ENCODE measurements at places on chromosomes 7 and 10.

- no peak for DNase-seq
Measured at GRCh38 chr7:78760620-78761355, 692.7 kb downstream of the MAGI2 start.

GRCh38 chr10:13074563-13075451 is 25.2 kb upstream of the OPTN start:
- DNase-seq, result peak; percentile 69

DNA sequence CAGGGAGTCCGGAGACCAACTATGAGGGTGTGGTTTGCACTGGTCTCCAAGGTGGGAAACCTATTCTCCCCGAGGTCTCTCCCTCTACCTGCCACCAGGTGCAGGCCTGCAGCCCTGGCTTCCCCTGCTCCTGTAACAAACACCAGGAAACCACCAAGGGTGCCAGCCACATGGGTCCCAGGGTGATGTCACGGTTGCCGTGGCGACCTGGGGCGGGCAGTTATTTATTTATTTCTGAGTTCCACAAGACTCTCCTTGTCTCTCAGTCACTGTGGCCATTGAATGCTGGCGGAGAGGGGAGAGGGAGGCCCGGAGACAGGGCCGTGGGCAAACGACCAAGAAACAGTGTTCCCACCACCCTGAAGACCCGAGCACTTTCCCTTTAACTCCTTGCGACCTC is 27.0 kb downstream of the MMD2 start:
- no peak for DNase-seq

DNA sequence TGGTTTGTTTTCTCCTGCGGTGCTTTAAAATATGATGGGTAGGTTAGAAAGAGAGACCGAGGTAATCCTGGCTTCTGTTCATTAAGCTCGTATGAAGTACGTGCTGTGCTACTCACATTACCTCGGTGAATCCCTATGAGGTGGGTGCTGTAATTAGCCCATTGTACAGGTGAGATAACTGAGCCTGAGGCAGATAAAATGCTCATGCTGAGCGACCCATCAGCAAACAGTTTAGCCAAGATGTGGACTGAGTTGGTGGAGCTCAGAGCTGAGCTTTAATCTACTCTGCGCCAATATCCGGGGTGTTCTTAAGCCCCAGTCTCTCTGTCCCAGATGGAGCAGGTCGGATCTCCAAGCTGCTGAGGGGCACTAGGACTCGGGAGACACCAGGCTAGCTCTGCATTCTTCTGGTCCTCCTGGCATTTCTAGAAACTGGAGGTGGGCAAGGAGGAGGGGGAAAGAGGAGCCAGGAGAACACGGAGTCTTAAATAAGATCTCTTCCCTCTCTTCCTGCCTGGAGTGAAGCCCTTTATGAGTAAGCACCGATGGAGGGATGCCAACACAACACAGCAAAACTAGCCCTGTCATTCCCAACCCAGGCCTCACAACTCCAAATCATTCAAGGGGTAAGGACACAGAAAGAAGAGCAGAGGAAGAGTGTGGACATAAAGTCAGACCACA is 458.5 kb downstream of the KCNMA1 start:
- peak; percentile 74 for DNase-seq

DNA sequence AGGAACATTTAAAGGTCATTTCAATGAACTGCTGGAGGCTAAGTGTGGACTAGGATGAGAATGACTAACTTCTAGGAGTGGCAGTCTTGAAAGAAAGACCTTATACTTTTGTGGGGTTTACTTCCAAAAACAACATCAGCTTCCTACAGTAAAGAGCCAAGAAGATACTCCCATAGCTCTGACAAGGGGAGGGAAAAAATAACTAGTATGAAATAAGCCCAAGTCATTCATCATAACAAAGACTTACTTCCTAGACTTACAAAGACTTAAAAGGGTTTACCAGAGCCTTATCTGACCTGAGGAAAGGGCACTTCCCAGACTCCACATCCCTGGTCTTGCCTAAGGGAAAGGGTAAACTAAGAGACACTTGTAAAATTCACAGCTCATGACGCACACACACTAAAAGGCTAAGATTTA is 31.7 kb downstream of the ARHGAP12 start:
- no peak for DNase-seq

DNA sequence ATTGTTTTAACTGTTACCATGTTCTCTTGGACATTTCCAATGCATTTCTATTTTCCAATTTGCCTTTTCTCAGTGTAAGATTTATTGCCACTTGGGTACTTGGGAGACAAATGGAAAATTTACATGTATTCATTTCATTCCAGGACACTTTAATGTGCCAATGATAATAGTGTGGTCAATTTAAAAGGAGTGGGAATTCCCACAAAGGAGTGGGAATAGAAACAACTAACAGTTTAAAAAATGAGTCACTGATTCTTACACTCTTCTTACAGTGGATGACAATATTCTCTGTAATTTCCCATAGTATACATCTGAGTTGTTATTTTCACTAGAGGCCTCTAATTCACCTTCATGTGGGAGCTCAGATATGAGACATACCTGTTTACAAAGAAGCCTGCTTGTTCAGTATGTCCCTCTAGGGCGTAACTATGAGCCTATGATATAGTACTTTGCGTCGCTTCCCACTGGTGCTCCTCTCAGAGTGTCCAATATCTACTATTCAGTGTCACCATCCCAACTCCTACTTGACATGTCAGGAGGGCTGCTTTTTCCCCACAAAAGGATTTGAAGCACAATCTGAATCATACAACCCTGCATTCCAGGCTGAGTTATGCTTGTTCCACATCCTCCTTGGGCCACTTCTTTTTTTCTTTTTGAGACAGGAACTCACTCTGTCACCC is 301.3 kb downstream of the PHTF2 start:
- no peak for DNase-seq

DNA sequence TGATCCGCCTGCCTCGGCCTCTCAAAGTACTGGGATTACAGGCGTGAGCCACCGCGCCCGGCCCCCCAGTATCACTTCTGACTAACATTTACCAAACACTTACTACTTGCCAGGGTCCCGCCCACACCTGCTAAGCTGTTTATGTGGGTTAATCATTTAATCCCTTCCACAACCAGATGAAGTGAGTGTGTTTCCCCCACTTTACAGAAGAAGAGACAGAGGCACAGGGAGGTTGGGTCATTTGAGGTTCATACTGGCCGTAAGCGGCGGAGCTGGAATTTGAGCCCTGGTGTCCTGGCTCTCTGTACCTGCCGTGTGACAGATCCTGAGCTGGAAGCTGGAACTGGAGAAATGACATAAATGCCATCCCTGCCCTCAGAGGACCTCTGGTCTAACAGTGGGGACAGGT is 15.1 kb upstream of the VPS37D start:
- DNase-seq, result no peak

GRCh38 chr7:44922351-44922694 is 37.0 kb upstream of the PURB start:
- no peak for DNase-seq

DNA sequence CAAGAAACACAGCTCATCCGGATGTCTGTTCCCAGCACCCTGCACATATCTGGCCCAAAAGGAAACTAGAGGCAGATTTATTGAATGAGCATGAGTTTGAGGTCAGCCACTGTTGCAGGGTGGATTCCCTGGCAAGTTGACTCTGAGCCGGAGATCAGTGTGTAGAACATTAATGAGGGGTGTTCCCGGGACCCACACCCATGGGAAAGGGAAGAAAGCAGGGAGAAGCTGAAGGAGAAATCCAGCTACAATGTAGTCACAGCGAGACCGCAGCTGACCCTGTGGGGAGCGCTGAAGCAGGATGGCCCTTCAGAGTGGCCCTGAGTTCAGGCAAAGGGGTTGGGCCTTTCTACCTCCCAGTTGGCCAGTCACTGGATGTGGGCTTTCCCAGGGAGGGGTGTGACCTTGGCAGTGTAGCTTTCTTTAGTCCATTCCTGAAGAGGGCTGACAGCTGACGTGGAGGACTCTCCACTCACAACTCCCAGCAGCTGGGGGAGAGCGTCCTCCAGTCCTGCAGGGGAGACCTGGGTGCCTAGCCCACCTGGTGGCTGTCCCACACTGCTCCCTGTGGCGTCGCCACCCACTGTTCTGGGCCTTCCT is 324.2 kb upstream of the ZMIZ1 start:
- DNase-seq, result no peak

GRCh38 chr10:129605986-129606518 is 139.0 kb downstream of the MGMT start:
- DNase-seq, result no peak

DNA sequence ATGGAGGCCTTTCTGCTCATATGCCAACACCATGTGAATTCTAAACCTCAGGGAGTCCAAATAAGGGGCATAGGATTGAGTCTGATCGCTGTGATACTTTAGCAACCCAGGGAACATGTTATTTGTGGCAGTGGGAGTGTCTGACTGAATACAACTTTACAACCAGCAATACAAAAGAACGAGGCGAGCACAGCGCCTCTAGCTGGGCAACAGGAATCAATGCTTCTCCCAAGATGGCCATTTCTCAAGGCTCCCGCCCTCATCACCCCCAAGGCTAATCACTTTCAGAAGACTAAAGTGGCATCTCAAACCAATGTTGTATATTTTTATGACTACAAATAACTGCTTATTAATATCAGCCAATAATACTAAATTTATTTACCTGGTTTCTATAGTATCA is 28.1 kb downstream of the YWHAG start:
- no peak for DNase-seq

DNA sequence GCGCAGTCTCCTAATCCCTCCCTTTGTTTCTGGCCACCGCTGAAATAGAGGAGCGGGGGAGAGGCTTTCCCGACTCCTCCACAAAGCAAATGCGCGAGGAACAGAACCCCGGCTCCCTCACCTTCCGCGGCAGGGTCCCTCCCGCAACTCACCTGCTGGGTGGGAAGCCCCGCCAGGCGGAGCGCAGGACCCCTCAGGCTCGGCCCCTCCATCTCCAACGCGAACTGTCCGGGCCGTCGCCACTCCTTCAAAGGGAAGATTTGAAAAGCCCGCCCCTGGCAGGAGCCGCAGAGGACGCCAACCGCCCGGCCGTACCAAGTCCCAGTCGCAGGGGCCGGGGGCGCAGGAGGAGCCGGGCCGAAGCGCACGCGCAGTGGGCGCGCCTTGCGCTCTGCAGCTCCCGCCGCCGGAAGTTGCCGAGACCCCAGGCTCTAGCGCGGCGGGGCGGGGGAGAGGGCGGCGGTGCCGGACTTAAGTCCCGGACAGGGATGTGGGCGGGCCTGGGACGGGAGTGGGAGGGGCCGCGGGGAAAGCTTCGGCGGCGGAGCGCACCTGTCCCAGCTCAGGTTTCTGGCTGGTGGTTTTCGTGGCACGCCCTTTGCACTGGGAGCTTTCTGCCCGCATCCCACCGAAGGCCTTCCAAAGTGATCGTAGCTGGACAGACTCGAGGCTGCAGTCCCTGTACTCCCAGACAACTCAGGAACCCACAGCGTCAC is at the start of gene RTKN2:
RTKN2 (minus strand) TSS at position 446 of the 716 bp plus-strand sequence; CDS start at position 212, 234 bp downstream.
- DNase-seq, result peak; percentile 83

DNA sequence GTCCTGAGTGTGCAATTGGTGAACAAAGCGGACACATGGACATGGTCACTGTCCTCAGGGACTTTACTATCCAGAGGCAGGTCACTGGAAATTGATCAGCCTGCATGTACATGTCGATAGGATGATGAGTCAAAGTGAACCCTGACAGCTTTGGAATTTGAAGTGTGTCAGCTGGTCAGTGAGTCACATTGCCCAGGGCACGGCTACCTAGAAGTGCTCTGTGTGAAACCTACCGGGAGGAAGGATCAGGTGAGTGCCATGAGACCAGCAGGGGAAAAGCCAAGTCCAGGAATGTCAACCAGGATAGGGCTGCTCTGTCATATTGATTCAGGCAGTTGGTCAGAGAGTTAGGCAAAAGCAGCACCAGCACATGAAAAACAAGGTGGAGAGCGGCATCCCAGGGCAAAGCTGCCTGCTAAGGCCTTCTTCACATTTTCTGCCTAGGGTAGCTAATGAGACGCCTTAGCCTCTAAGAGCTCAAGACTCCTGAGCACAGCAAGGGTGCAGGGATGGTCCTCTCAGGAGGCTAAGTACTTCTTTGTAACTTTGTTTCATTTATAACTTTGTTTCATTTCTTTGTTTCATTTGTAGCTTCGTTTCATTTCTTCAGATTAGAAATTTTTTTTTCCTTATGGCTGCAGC is 19.4 kb upstream of the PDCD4 start:
- no peak for DNase-seq

DNA sequence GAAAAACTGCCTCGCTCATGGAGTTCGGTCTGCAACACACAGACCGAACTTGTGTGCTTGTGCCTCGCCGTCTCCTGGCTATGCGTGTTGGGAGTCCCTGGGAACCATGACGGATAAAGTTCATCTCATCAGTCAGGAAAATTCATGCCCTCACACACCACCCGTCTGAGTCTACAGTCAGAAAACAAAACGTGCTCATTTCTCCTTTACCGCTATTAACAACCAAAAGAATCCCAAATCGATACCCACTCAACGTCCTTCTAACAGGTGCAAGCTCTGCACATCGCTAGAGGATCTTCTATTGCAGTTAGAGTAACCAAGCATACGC is 13.6 kb downstream of the CNPY1 start:
- no peak for DNase-seq

GRCh38 chr10:71848325-71849275 is 2.5 kb downstream of the PSAP start:
- DNase-seq, result no peak

DNA sequence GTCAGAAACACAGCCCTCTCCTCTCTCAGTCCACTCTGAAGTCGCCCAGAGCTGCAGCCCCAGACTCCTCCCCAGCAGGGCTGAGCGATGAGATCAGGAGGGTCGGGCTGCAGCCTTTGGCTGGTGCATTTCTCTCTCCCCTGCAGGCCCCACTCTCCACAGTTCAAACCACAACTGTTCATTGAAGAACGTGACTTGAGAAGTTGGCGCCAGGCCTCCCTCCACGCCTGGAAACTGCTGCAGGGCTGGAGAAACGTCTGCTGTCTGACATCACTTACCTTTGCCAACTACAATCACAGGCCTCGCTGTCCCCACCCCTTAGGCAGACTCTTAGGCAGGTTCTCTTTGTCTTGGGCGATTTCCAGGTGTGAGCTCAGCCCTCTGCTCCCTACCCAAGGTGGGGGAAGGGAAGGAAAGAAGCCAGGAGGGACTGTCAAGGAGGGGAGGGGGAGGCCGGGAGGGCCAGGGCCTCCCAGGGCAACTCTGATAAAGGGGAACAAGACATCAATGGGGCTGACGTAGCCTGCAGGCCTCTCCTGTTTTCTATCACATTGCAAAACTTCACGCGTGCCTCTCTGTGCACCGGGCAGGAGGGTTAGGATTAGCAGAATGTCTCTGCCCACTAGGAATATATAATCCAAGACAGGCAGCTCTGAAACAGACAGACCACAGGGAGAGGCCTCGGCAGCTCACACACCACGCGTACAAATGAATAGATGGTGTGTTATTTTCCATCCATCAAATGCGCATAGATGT is 32.7 kb downstream of the CALML5 start:
- peak; percentile 83 for DNase-seq

DNA sequence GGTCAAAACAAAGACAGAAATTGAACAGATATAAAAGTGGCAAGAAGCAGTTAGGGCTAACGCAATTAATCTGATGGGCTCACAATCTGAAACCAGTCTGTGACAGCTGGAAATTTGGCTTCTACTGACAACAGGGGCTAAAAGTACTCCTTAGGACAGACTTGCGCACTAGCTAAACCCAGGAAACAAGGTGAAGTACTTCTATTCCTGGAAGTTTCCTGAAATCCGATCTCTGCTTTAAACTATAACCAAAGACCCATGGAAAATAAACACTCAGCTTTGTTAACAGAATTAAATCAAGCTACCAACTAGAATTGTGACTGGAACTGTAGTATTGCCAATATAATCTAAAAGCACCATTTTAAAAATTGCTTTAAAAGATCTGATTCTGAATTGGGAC is 520.2 kb upstream of the ZWINT start:
- DNase-seq, result no peak
